ENCODE measurements at places on chromosomes 1 and 21.

DNA sequence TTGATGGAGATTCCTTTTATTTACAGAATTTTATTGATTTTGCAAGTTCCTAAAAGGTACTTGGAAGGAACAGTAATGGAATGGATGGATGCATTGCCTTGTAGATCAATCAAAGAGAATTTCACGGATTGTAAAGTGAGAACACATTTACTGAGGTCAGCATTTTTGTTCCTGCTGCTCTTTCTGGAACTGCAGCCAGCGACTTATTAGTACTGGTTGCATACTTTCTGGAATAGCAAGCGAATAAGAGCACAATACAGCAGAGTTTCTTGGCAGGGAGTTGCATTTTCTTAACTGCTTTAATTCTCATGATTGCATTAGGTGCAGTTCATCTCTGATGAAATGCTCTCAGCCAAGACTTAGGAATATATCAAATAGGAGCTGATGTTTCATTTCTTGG, 106.1 kb upstream of the CHODL start:
- peak; percentile 49 for DNase-seq

DNA sequence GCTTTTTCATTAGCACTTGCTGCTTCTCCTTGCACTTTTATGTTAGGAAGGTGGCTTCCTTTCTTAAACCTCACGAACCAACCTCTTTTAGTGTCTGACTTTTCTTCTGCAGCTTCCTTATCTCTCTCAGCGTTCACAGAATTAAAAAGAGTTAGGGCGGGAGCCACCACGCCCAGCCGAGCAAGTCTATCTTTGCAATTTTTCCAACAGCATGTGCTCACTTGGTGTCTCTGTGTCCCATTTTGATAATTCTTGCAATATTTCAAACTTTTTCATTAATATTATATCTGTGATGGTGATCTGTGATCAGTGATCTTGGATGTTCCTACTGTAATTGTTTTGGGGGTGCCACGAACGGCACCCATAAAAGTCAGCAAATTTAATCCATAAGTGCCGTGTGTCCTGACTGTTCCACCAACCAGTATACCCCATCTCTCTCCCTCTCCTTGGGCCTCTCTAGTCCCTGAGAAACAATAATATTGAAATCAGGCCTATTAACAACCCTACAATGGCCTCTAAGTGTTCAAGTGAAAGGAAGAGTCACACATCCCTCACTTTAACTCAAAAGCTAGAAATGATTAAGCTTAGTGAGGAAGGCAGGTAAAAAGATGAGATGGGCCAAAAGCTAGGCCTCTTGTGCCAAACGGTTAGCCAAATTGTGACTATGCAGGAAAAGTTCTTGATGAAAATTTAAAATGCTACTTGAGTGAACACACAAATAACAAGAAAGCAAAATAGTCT, 15.9 kb upstream of the ITPKB start:
- no peak for DNase-seq

- no peak for DNase-seq
Measured at GRCh38 chr1:197343663-197344273, 75.7 kb downstream of the CRB1 start.

GRCh38 chr21:21481239-21481638, 483.0 kb downstream of the NCAM2 start:
- DNase-seq, result no peak

GRCh38 chr1:94025383-94026340, 95.3 kb downstream of the ABCA4 start:
- DNase-seq, result peak; percentile 62

DNA sequence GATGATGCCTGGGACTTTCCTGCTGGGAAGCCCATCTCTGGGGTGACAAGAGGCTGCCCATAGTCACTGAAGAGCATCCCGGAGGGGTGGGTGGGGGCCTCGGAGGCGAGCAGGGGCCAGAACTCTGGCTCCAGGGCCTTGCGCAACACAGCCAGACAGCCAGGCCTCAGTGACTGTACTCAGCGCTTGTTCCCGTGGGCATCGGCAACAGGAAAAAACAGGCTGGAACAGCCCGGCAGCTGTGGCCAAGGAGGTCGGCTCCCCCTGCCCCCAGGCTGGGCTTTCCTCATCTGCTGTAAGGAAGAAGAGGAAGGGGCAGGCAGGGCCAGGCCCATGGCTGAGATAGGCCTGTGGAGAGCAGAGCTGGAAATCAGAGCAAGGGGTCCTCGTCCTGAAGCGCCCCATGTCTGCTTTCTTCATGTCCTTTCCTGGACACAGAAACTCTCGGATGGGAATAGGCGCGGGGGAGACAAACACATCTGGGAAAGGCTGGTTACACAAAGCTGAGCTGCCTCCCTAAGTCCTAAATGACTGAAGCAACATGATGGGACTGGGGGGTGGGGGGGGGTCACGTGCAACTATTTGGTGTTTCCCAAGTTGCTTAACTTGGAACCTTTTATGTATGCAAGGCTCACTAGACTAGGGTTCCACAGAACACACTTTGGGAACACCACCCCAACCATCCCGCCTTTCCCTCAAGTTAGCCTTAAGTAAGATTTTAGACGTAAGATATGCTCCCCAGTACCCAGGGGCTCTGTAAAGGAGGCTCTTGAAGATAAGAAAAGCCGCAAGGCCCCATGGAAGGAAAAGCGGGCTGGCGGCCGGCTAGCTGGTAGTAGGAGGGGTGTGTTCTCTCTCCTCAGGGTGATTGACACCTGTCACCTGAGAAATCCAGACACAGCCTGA, 30.7 kb downstream of the HSPG2 start:
- DNase-seq, result peak; percentile 74

- DNase-seq, result no peak
Measured at GRCh38 chr1:232968391-232968790, 18.0 kb downstream of the NTPCR start.

DNA sequence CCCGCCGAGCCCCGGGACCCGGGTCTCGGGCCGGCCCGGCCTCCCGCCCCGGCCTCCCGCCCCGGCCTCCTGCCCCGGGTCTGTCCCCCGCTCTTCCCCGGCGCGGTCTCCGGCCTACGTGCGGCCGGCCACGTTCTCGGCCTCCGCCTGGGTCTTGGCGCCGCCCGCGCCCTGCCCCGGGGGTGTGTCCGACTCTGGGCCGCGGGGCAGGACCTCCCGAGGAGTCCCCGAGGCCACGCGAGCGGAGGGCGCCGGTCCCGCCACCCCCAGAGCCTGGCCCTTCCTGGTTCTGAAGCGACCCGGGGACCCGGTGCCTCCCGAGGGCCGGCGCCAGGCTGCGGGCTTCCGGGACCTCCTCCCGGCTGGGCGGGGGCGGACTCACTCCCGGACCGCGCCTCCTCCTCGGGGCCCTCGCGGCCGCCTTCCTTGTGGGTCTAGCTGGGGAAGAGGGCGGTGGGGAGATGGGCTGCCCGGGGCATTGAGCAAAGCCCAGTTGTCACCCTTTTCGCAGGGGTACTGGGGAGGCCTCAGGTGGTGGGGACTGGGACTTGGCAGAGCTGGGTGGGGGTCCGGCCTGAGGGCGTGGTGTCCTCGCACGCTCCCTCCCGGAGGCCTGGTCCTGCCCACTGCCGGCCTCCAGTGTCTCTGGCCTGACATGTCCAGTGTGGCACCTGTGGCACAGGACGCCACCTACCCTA, 558 bp downstream of the PFKL start:
- peak; percentile 79 for DNase-seq

Data from femur (tissue), 1 donor.